ENCODE measurements at places on chromosomes 6 and 20.
A peak's percentile ranks its signal among the peaks of the same experiment; 100 is the strongest.

GRCh38 chr6:16591396-16592222 lies 169.7 kb downstream of the ATXN1 start:
- DNase-seq = no peak

GRCh38 chr6:137848672-137849071 lies 18.4 kb upstream of the TNFAIP3 start:
- no peak for DNase-seq

DNA sequence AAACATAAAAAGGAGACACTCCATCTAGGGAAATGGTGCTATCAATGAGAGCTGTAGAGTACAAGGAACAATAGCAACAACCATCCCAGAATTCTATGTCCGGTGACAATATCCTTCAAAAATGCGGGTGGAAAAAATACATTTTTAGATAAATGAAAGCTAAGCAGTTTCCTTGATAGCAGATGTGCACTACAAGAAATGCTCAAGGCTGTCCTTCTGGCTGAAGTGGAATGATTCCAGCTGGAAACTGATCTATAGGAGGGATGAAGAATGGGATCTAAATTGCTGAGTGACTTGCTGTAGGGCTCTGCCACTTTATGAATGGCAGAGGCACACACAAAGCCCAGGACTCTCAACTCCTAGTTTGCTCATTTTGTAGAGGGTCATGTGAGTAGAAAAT lies 763.1 kb downstream of the C6orf118 start:
- no peak for DNase-seq

- no peak for DNase-seq
Measured at GRCh38 chr6:118042855-118043254, 135.8 kb downstream of the SLC35F1 start.

DNA sequence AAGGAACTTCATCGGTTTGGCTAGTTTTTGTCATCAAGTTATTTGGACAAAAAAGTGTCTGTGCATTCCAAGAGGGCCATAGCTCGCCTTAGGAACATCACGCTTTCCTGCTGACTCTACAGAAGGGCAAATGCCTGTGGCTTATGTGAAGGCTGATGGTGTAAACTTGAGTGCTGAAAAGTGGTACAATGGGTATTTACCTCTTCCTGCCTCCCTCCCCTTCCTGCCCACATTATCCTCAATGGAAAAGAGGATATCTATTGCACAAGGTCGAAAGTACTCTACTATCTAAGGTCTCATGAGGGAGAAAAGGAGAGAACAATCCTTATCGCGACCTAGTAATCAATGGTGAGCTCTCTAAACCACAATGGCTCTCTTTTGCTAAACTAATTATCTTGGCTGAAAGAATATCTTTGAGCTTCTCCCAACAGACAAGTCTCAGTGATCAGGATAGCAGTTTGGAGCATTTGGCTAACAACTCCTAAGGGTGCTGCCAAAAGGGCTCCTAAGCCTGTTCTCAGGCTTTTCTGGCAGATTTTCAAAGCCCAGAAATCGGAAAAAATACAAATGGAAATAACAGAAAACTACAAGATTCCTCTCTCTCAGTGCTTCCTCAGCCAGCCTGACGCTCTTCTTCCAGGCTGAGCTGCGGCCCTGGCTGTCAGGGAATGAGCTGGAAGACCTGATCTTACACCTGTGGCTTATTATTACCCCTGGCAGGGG lies 42.6 kb upstream of the ENPP1 start:
- DNase-seq = no peak

DNA sequence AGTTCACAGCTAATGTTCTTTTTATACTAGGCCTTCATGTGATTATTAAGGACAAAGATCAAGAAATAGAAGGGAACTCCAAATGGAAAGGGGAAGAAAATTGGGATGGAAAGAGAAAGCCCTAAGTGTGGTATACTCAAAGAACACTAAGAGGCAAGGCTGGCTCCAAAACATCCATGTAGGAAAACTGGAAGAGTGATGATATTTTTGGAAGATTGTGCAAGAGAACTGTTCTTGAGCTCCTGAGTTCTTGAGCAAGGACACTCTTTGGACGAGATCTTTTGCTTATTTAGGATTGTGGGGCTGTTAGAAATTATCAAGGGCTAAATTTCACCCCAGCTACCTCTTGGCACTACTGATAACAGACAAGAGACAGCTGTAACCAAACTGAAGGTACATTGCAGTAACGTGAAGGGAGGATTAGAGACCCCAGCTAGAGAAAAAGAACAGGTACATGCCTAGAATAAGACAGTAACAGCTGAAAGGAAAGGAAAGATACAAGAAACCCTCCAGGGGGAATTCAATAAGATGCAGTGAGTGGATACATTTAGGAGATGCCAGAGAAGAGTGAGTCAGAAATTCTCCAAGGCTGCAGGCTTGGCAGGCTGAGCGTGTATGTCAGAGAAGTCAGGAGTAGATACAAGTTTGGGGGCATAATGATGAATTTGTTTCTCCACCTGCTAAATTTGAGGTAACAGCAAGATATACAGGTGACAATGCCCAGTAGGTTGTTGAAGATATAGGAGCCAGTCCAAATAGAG lies 69.7 kb downstream of the CBLN4 start:
- DNase-seq = no peak

GRCh38 chr20:59912609-59913008 lies 20.8 kb downstream of the SYCP2 start:
- DNase-seq = no peak

- DNase-seq = peak; percentile 33
Measured at GRCh38 chr20:62739581-62740285, 31.1 kb downstream of the NTSR1 start.

- DNase-seq = no peak
Measured at GRCh38 chr20:52481443-52481842, 289.9 kb upstream of the ZFP64 start.

- DNase-seq = no peak
Measured at GRCh38 chr20:58518896-58519593, 3.8 kb upstream of the APCDD1L start.

- DNase-seq = no peak
Measured at GRCh38 chr6:13081189-13081563, 247.2 kb downstream of the TBC1D7 start.

- no peak for DNase-seq
Measured at GRCh38 chr20:13571662-13572061, 67.1 kb downstream of the TASP1 start.

DNA sequence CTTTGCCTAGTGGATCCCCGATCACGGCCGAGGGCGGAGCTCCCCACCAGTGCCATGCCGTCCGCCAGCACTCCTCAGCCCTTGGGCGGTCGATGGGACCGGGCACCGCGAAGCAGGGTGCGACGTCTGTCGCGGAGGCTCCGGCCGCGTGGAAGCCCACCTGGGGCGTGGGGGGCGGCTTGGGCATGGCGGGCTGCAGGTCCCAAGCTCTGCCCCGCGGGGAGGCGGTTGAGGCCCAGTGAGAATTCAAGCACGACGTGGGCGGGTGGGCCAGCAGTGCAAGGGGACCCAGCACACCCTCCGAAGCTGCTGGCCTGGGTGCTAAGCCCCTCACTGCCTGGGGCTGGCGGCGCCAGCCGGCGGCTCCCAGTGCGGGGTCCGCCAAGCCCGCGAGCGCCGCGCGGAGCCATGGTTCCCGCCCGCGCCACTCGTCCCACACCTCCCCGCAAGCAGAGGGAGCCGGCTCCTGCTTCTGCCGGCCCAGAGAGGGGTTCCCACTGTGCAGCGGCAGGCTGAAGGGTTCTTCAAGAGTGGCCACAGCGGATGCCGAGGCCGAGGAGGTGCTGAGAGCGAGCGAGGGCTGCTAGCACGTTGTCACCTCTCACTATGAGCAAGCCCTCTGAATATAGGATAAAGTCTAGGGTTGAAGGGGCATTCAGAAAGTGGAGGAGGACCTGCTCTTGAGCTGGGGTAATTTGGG lies 128.6 kb downstream of the GRM4 start:
- DNase-seq = no peak

DNA sequence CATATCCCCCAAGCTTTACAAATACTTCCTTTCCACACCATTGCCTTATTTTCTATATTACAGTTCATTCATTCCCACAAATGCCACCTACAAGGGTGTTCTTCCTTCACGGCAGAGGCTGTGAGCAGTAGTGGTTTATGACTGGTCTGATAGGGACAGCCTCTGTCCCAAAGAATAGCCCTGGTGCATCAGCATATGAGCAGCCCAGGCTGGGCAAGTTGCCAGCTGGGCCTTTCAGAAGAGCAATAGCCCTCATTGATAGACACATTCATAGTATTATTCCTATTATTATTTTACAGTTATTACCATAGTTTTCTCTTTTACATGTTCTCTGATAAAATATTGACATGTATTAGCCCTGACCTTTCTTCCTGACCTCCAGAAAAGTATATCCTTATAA lies 149.9 kb downstream of the MMS22L start:
- DNase-seq = peak; percentile 38

DNA sequence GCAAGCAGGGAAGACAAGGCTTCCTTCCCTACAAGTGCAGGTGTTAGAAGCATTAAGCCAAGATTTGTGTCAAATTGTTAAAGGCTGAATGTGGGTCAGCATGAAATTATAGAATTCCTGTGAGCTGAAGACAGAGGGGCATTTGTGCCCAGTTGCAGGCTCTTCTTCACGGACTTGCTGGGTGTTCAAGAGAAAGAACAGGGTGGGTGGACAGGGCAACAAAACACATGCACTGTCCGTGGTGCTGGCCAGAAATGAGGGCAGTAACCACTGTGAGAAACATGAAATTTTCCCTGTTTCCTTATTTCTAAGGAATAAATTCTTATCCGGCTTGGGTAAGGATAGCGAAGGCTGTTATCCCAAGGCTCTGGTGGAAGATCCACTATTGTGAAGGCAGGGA lies 579.5 kb upstream of the HTR1E start:
- no peak for DNase-seq
